ENCODE measurements at places on chromosomes 5 and 9.

DNA sequence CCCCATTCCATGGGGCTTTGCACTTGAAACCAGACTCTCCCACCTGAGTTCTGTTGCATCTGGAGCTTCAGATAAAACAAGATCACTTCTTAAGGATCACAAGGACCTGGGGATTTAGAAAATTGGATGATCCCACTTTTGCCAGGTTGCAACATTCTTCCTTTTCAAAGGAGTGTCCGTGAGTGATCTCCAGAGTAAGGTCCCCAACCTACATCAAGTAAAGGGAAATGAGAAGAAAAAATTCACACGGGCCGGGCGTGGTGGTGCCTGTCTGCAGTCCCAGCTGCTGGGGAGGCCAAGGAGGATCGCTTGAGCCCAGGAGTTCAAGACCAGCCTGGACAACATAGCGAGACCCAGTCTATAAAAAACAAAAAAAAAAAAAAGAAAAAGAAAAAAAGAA lies 41.2 kb upstream of the COL5A1 start:
- DNase-seq = no peak

GRCh38 chr5:146762830-146763229 lies 115.7 kb downstream of the PPP2R2B start:
- no peak for DNase-seq

GRCh38 chr5:43101491-43101890 lies 19.2 kb upstream of the ZNF131 start:
- DNase-seq = no peak

DNA sequence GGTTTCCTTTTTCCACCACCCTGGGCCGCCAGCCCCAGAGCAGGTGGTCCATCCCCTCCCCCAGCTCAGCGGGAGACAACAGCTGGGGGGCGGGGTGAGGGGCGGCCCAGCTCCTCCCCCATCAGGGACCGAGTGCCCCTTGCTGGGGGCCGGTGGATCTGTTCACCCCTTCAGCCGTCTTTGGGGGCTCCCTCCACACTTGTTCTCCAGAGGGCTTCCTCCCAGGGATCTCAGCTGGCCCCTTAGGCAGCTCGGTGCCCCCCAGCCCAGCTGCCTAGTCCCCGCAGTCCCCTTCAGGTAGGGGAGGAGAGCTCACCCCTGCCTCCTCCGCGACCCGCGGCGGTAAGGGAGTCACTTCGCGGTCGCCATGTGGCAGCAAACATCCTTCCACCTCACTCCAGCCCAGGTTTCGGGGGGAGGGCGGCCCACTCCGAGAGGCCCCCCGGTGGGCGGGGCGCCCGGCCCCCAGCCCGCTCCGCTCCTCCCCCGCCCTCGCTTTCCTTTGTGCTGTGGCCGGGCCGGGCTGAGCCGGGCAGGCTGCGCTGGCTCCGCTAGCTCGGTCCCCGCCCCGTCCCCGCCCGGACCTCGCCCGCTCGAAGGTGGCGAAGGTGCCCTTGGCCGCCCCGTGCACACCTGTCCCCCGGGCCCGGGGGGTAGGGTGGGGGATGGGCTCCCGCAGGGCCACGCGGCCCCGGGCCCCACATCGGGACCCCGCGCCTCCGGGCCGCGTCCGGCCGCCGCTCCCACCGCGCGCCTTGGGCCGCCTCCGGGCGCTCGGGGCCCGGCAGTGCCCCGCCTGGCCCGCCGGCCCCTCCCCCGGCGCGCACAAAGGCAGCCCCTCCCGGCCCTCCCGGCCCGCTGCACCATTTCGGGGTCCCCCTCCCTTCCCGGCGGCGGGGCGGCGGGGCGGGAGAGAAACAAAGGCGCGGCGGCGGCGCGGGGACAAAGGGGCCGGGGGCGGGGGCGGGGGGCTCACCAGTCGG lies 683 bp downstream of the DBN1 start:
- no peak for DNase-seq

DNA sequence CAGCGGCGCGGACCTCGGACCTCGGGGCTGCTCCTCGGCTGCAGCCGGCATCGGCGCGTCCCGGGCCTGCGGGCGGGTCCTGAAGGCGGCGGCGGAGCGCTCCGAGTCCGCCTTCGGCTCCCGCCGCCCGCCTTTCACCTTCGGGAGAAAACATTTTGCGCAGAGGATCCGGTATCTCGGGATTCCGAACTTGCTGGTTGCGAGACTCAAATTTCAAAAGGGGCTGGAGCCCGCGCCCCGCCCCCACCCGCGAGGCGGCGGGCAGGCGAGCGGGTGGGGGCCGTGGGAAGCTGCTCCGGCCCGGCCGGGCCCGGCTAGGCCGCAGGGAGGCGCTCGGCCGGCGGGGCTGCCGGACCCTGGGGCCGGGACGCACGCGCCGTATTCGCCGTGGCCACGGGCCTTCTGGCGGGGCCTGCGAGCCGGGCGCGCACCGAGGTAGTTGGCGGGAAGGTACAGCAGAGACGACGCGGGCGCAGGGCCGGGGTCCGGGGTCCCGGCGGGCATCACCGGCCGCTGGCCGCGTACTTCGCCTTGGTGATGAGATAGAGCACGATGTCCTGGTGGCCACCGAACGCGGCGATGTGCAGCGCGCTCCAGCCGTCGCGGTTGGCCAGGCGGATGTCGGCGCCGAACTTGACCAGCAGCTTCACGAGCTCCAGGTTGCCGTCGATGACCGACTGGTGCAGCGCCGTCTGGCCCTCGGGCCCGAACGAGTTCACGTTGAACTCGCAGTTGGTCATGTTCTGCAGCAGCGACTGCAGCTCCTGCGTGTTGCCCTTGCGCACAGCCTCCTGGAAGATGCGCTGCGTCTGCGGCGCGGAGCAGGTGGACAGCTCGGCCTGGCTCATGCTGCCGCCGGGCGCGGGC lies 757 bp downstream of the NRARP start:
- DNase-seq = peak; percentile 66

- no peak for DNase-seq
Observed at GRCh38 chr5:96601200-96601599, 61.0 kb upstream of the CAST start.

GRCh38 chr9:88922091-88922490 lies 69.2 kb upstream of the S1PR3 start:
- DNase-seq = no peak

GRCh38 chr5:94941122-94941755 lies 322.8 kb downstream of the SLF1 start:
- DNase-seq = peak; percentile 5

GRCh38 chr5:109533751-109534272 lies 124.0 kb upstream of the PJA2 start:
- no peak for DNase-seq

DNA sequence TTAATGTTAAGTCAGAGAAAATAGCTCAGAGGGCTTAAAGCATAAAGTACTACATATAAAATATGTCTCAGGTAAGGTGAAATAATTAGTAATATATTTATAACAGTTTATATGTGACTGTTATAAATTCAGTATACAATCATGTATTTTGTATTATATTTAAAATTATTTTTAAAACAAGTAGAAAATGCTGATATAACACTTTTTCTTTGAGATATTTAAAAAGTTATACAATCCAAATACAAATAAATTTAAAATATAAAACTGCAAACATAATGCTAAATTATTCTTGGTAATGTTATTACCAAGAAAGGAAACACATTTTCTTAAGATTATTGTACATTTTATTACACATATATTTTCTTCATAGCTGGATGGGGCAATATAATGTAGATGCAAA lies 539.9 kb upstream of the CDH9 start:
- DNase-seq = no peak

- DNase-seq = no peak
Observed at GRCh38 chr9:83665580-83666200, 42.1 kb downstream of the UBQLN1 start.

DNA sequence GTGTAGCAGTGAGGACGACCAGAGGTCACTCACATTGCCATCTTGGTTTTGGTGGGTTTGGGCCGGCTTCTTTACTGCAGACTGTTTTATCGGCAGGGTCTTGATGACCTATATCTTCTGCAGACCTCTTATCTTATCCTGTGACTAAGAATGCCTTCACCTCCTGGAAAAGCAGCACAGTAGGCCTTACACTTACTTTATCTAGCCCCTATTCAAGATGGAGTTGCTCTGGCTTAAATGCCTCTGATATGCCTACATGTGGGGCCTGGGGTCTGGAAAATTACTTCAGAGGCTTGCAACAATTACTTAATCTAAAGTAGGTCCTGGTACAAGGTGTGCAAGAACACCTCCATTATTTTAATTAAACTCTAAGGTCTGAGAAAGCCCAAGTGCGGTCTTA lies 86.9 kb upstream of the IL12B start:
- no peak for DNase-seq

Data from choroid plexus epithelial cell (primary cell).